ENCODE measurements at places on chromosomes 3 and 15.

- DNase-seq, result no peak
These were observed 11.0 kb upstream of the ILDR1 start for GRCh38 chr3:122033023-122033422.

DNA sequence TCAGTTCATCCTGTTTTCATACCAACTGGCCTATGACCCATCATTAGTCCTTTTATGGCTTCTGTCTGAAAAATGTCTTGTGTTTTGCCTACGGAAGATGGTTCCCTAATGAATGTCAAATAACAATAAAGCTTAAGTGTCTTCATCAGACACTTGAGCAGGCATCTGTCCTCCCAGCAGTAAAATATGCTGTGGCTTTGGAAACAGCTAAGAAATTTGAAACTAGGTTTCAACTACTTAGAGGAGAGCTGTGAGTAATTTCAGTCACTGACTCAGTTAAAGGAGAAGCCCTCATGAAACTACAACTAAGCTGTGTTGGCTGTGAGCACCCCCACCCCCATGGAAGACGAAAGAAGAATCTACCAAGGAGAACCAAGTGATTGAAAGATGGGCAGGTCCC, 409.4 kb upstream of the PPP2R3A start:
- no peak for DNase-seq

DNA sequence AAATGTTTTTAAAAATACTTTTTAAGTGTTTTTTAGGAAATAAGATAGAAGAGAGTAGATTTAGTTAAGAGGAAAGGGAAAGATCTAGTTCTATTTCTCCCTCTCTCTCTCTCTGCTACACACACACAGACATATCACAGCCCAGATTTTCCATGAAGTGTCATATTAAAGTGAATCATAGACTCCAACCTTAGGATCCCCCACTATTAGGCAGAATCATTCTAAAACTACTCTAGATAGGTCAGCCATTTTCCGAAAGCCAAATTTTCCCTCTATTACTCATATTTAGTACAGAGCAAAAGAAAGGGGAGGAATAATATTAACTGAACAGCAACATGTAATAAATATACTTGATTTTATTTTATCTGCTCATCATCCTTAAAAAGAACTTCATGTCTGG, 45.1 kb upstream of the RSL24D1 start:
- peak; percentile 69 for DNase-seq

DNA sequence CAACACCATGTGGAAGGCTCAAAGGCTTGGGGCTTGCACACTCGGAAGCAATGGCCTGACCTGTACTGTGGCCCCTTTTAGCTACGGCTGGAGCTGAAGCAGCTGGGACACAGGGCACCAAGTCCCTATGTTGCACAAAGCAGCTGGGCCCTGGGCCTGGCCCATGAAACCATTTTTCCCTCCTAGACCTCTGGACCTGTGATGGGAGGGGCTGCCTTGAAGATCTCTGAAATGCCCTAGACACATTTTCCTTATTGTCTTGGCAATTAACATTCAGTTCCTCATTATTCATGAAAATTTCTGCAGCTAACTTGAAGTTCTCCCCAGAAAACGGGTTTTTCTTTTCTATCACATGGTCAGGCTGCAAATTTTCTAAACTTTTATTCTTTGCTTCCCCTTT, 85.6 kb upstream of the ALDH1A3 start:
- no peak for DNase-seq

DNA sequence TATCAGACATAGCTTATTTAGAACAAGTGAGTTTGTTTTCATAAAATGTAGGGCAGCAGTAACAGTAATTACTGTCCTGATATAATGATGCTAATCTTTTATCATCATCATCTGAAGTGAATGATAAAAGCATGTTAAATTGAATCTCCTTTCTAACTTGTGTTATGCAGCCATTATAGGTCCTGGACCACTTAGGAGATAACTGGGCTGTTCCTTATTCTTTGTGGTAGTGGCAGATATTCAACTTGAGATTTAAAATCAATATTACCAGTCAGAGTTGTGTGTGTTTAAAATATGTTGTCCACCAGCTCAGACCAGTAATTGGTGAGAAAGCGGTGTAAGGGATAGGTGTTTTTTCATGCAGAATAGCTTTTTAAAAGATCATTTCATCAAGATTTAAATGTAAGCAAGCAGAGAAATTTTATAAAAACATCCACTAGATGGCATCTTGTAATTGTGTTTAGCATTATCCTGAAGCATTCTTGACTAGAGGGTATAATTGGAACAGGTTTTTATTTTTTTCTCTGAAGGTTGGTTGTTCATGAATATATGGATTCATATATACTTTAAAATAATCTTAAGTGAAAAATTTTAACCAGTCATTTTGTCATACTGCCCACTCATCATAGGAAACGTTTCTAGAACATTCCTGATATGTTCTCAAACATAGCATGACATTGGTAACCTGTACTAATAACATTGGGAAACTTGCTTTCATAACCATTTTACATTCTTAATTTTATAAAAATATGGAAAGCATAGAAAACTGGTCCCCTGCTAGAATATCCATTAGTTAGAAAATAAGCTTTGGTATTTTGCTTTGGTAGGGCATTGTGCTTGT, 153.9 kb downstream of the BBX start:
- DNase-seq, result no peak

- DNase-seq, result no peak
These were observed 71.8 kb downstream of the SYN2 start for GRCh38 chr3:12076031-12076430.

DNA sequence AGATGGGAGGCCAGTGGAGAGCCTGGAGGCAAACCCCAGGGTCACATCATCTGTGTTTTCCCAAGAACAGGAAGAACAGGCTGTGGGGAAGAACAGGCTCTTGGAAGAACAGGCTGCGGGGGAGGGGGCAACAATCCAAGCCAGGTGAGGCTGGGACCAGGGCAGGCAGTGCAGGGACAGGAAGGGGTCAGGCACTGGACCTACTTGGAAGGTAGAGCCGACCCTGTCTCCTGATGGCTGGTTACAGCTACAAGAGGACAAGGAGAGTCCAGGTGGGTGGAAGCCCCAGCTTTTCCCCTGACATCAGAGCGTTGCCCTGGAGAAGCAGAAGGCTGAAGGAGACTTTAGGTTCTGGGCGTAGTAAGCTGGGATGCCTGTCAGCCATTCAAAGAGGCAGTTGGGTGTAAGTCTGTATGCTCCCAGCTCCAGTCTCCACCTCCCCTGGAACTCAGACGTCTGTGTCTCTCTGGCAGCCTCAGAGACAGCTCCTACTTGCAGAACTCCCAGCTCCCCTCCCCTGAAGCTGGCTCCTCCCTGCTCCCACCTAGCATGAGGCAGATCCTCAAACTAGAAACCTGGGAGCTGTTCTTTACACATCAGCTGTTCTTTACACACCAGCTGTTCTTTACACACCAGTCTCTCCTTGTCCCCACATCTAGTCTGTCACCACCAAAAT, 130.9 kb downstream of the DNAJB8 start:
- no peak for DNase-seq

- no peak for DNase-seq
These were observed 180.7 kb downstream of the NAALADL2 start for GRCh38 chr3:175039875-175040274.

DNA sequence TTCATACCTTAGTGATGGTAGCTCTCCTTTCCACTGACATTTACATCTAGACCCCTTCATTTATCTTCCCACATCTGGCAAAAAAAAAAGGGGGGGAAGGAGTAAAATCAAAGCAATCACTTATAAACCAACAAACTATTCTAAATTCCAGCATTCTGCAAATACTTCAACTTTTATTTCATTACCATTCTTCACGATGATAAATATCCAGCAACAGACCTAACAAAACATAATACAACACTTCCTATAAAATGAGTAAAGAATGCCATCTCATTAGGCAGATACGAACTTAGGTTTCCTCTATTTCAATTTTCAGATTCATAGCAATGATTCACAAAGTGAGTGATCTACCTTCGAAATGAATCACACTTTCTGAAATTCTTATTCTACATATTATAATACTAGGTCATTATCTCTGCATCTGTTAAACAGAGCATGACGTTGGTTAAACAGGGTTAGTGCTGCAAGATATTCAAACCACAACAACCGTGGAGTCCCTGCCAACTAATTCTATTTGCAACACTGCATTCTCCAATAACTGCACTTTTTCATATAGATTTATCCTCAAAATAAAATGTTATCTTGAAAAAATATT, at the start of gene LRRFIP2:
TSS of gene LRRFIP2 (minus strand) at position 51 of the 595 bp plus-strand sequence. CDS start 25,599 bp downstream, outside the sequence.
- peak; percentile 87 for DNase-seq

DNA sequence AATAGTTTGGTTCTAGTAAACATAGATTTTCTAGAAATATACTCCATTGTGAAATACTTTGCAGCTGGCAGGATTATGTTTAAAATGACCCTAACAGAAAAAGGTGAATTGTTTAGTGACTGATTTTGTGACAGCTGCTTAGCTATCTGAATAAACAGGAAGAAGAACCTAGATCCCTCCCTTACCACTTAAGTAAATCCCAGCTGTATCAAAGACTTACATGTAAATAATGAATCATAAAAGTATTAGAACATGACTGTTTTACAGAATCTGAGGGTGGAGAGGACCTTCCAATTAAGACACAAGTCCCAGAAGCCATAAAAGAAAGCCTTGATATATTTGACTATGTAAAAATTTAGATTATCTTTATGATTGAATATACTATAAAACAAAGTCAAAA, 15.9 kb downstream of the SLC49A4 start:
- no peak for DNase-seq

Measured in astrocyte (in vitro differentiated cells and primary cell).